ENCODE measurements at places on chromosomes 5 and 9.
A peak's percentile ranks its signal among the peaks of the same experiment; 100 is the strongest.

DNA sequence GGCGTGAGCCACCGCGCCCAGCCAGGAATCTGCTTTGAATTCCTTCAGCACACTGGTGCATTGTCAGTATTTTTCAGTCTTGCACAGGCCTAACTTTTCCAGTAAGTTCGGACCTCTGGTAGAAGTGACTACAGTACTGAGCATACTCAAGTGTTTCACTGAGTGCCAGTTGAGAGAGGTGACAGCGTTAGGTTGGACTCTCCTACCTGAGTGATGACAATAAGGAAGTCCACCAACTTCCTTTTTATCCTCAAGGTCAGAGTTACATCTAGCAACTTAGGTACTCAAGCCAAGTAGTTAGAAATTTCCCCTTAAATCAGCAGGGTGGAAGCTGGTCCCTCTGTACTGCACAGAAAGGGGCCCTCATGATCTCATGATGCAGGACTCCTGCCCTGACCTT is 26.0 kb upstream of the FSD1L start:
- peak; percentile 16 for DNase-seq

DNA sequence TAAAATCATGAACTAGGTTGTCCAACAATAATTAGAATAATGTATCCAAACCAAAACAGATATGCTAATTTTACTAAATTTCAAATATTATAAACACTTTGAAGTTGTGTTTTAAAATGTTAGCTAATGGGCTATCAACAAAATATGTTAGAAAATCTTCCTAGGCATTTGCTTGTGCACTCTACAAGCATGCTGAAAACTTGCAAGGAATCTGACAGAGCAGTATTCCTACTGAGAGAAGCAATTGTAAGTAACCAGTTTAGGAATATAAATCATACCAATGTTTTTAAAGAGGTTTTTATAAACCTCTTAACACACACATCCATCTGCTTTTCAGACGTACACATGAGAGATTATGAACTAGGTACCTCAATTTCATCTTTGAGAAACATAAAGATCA is 228.4 kb upstream of the TBCA start:
- DNase-seq = no peak

DNA sequence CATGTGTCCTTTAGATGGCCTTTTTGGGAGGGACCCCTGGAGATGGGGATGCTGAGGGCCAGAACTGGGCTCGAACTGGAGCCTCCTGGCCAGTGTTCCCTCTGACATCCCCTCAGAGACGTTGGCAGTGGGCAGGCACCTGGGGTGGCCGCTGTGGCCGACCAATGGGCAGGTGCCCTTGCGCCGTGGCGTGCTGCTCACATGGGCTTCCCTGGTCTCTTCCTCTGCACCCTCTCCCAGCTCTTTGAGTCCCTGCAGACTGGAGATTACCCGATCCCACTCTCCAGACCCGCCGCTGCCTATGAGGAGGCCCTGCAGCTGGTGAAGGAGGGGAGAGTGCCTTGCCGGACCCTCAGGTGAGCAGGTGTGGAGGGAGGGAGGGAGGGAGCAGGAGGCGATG is 19.9 kb upstream of the DOLPP1 start:
- DNase-seq = no peak

DNA sequence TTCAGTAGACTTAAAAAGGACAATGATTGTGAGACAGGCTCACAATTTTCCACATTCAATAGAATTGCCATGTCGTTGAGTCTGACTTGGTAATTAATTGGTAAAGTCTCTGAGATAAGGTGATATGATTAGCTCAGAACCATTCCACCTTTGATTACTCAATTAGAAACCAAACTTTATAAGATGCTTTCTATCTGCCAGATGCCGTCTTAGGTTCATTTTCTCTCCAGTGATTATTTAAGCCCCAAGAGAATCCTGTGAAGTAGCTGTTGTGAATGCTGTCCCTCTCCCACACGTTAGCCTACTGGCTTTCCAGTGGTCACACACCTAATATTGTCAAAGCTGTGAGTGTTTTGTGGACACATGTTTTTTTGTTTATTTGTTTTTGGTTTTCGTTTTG is 528.9 kb upstream of the ZNF462 start:
- no peak for DNase-seq

- no peak for DNase-seq
Observed at GRCh38 chr5:1961952-1962595, 79.3 kb upstream of the IRX4 start.

DNA sequence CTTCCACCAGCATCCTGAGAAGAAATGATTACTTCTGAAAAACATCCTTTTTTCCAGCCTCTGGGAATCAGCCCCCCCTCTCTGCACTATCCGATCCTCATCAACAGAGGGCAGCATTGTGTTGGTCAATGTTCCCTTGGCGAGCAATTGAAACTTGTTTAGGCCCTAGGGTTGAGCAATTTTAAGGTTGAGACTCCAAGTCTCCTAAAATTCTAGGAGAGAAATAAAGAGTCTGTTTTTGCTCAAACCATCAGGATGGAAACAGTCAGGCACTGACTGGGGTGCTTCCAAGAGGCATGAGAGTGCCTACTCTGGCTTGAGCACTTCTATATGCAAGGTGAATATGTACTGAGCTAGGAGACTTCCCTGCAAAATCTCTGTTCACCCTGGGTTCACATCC is 12.4 kb upstream of the CYFIP2 start:
- DNase-seq = peak; percentile 69

DNA sequence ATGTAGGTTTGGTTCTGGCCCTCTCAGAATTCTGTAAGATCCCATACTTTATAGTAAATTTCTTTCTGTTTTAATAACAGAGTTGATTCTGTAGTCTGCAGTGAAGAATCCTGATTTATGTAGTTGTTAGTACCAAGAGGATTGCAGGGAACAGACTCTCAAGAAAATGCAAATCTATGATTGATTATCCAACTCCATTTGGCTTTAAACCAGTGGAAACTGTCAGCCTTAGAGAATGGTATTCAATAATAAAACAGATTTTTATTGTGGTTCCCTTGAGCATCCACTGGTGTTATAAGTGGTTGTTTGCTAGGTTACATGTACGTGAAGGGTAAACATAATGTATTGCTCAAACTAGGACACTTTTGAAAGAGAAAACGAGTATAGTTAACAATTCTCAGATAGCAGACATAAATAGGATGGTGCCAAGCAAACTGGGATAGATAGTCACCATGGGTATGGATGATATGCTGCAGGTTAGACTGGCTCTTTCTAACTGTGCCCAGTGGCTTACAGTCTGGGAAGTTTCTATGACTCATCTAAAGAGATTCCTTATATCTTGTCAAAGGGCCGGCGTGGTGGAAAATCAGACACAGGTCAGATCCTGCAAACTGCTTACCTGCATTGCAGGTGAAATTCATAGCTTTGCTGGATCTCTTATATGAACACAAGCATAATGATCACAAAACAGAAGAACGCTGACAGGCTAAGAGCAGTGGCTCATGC is 41.7 kb upstream of the RPS23 start:
- no peak for DNase-seq

DNA sequence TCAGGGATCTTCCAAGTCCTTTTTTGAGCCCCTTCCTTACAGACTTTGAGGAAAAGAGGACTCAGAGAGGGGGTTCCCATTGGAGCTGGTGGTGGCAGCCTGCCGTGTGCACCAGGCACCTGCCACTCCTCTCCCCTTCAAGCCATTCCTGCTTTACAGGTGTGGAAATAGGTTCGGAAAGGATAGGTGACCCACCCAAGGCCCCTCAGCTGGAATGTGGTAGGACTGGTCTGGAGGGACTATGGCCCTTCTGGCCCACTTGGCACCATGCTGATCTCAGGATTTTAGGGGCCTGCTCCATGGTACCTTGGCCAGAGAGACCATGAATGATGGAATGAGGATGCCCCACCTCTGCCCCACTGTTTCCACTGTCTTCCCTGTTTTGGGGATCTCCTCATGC is 1.4 kb downstream of the GALNT12 start:
- no peak for DNase-seq

- DNase-seq = no peak
Observed at GRCh38 chr9:133119103-133119845, 1.8 kb downstream of the RALGDS start.

GRCh38 chr5:126363658-126364057 is 59.6 kb upstream of the GRAMD2B start:
- peak; percentile 68 for DNase-seq

DNA sequence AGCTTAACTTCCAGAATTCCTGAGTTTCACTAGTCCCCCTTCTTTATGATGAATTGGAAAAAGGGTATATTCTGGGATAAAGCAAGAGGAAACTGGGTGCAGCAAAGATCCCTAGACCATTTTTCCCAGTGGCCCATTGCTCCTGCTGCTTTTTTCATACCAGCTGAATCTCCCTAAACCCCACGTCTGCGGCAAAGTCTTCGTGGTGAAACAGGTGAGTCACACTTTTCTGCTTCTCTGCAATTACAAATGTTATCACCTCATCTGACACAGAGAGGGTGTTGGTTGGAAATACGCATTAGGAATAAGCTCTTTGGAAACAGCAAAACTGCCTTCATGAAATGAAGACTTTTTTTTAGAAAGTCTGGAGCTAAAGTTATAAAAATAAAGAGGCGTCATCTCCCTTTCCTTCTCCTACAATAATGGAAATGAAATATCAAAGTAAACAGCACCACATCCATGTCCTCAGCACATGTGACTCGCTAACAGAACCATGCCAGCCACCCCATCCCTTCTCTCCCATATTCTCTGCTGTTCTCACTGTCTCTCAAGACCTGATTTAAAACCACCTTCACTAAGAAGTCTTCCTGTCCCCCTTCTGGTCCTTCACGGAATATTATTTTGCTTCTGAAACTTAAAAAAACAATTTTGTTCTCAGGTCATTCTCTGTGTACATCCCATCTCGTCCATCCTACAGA is 39.5 kb upstream of the GLRX start:
- peak; percentile 52 for DNase-seq

GRCh38 chr9:129469188-129469987 is 151.5 kb downstream of the C9orf50 start:
- DNase-seq = no peak

DNA sequence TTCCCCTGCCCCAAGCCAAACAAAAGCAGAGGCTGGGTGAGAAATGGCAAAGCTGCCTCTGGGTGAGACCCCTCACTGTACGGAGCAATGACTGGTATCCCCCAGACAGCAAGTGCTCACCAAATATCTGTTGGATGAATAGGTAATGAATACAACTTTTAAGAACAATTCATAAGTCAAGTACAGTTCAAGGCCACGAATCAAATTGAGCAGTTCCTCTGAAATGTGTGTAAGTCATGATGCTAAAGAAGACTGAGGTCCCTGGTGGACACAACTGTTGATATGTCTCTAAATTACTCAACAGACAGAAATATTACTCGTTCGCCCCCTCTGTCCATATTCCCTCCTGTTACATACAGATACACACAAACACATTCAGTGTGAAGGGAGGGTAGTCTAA is 160.7 kb downstream of the GLIS3 start:
- no peak for DNase-seq

DNA sequence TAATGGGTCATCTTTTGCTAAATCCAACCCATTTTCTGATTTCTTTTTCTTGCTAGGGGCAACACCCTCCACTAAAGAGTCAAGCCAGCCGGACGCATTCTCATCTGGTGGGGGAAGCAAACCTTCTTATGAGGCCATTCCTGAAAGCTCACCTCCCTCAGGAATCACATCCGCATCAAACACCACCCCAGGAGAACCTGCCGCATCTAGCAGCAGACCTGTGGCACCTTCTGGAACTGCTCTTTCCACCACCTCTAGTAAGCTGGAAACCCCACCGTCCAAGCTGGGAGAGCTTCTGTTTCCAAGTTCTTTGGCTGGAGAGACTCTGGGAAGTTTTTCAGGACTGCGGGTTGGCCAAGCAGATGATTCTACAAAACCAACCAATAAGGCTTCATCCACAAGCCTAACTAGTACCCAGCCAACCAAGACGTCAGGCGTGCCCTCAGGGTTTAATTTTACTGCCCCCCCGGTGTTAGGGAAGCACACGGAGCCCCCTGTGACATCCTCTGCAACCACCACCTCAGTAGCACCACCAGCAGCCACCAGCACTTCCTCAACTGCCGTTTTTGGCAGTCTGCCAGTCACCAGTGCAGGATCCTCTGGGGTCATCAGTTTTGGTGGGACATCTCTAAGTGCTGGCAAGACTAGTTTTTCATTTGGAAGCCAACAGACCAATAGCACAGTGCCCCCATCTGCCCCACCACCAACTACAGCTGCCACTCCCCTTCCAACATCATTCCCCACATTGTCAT is 72.0 kb downstream of the NUP214 start:
- no peak for DNase-seq

- no peak for DNase-seq
Observed at GRCh38 chr9:121333950-121334773, 35.9 kb downstream of the STOM start.

- DNase-seq = no peak
Observed at GRCh38 chr5:132090107-132090506, 16.5 kb downstream of the CSF2 start.

GRCh38 chr5:135149229-135149955 is 115.4 kb upstream of the PITX1 start:
- no peak for DNase-seq

- DNase-seq = peak; percentile 73
Observed at GRCh38 chr5:17918373-17919104, 284.3 kb downstream of the TAF11L14 start.

DNA sequence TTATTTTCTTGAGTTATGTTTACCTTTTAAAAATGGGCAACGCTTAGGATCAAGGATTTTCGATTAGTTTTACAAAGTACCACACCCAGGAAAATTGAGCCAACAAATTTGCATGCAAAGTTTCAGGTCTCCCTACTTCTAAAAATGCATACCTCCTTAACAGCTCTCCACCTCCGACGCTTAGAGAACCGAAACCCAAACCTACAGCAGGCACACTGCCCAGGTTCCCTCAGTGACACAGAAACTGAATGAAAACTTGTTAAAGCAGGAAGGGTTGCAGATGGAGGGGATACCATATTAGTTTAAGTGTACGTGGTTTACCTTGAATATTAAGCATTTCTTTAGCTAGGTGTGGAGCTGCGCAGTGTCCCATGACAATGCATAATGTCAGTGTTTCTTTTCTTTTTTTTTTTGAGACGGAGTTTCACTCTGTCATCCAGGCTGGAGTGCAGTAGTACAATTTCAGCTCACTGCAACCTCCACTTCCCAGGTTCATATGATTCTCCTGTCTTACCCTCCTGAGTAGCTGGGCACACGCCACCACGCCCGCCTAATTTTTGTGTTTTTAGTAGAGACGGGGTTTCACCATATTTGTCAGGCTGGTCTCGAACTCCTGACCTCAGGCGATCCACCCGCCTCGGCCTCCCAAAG is 1.6 kb upstream of the SUB1 start:
- DNase-seq = no peak

GRCh38 chr5:119752921-119753886 is 123.8 kb downstream of the FAM170A start:
- DNase-seq = no peak

- no peak for DNase-seq
Observed at GRCh38 chr9:108830272-108830671, 25.5 kb downstream of the ACTL7B start.

DNA sequence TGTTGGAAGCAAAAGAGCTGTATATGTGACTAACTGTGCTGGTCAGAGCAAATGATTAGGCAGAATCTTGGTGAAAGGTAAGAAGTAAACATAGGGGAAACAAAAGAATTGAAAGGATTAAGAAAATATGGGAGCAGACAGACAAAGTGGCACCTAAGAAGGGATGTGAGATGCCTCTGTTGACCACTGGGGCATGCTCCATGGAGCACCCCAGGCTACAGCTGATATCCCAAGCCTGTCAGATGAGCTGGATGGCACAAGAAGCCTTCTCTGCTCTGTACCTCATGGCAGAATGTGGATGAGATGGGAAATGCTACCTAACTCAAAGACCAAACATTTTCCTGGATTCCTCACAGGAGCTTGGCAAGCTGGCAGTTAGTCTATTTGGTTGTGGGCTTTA is 89.3 kb upstream of the SLIT3 start:
- no peak for DNase-seq

All from suppressor macrophage treated with lipopolysaccharide for 1 hour (primary cell).